NCI-H187 (cell line): ENCODE measurements at places on chromosomes 5 and 9.

- no peak for DNase-seq
Observed at GRCh38 chr9:113967380-113967779, 91.3 kb downstream of the ZNF618 start.

- no peak for DNase-seq
Observed at GRCh38 chr5:135323701-135324132, 75.3 kb downstream of the MACROH2A1 start.

DNA sequence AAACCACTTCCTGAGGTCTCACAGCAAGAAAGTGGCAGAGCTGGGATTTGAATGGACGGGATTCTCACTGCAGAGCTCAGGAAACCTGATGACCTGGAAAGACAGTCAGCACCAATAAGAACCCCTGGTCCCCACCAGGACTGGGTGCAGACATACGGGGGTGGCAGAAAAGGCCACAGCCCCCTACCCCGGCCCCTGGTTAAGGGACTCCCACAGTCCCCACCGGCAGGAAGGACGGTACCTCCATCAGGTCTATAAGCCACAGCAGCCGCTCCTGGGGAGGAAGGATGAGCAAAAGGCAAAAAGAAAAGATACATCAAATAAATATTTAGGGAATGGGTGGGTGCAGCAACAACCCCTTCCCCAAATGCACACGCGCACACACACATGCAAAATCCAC is 32.0 kb upstream of the AKNA start:
- DNase-seq: no peak

DNA sequence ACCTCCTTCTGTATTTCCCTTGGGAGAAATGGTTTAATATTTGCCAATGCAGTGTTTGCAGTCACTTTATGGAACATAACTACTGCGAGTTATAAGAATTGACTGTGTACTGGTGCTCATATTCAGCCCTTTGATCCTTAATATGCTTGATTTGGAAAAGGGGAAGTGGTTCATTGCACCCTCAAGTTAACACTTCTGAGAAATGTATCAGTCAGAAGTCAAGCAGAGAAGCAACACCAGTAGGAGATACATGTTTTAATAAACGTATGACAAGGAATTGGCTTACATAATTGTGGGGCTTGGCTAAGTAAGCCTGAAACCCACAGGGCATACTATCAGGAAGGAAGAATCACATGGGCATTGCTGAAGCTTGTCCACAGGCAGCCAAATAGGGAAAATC is 131.0 kb upstream of the SPRY4 start:
- no peak for DNase-seq

DNA sequence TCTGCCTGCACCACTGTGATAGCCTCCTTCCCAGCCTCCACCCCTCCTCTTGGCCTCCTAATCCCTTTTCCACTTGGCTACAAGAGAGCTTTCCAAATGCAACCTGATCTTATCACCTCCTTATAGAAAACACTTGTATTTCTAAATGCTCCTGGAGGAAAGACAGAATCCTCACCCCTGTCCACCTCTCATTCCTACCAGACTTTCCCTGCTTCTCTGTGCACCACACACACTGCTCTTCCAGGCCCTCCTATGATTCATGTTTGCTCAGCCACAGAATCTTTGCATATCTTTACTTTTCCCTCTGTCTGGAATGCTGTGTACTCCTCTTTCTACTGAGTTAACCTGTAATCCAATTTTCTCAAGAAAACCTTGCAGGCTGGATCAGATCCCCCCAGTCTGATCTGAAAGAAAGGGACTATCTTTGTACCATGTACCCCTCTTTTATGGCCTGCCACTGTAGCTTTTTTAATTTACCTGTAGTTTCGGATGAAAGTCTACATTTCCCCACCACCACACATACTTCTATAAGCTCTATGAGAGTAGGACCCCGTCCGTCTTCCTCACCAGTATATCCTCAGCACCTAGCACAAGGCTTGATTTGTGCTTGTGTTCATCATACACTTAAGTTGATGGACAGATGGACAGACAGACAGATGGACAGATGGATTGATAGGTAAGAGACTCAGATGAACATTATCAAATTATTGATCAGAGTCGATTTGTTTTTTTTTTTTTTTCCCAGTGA is 95.3 kb downstream of the GALNT10 start:
- no peak for DNase-seq

GRCh38 chr5:58967597-58968281 is 384.9 kb downstream of the RAB3C start:
- no peak for DNase-seq

DNA sequence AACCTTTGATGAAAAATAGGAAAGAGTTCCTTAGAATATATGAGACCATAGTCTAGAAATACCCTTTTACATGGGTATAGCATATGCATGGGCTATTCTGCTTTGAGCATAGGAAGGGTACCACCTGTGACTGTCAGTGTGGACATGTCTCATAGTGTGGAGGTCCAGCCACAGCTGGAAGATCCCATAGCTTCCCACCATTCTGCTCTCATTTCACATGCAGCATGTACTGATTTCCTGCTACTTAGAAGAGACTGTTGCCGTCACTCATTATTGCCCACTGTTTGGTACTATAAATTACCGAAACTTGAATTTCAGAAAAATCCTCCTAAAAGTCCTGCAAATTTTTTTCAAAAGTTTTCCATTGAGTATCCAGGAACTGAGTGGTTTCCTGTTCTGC is 477.8 kb upstream of the DAB2 start:
- DNase-seq: no peak

GRCh38 chr9:86303316-86303975 is 21.1 kb upstream of the ISCA1 start:
- no peak for DNase-seq

GRCh38 chr5:165881259-165881658 is 2375.8 kb downstream of the MAT2B start:
- DNase-seq: no peak

DNA sequence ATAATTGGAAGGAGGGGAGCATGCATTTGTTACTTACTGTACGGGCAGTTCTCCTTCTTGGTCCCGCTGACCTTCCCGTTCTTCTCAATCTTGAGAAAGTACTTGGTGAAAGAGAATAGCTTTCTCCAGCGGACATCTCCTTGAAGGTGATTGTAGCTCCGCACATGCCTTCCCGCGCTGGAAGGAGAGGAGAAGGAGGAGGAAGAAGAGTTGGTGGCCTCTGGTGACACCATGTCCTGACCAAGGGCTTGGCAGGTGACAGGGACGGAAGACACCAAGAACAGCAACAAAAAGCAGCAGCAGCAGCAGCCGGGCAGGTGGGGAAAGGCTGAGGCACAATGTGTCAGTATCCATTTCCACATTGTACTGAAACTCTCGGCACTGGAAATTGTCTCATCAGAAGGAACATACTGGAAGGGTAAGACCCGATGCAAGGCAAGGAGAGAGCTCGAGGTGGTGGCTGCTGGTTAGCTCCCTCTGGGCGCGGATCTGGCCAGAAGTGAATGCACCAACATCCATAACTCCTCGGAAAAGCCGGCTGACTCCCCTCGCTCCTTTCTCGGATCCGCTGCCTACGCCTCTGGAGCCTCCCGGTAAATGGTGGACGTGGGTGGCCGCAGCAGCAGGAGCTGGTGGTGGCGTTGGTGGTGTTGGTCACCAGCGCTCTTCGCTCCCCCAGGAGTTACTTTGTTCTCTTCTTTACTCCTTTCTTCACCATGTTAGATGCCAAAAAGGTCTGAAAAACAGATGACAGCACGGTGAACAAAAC is 715 bp downstream of the FGF10 start:
- DNase-seq: no peak

GRCh38 chr5:81853030-81853357 is 102.1 kb upstream of the SSBP2 start:
- no peak for DNase-seq

- DNase-seq: no peak
Observed at GRCh38 chr9:34185778-34186551, 7.1 kb downstream of the UBAP1 start.
